ENCODE measurements at places on chromosomes 16 and 17.
A peak's percentile ranks its signal among the peaks of the same experiment; 100 is the strongest.

DNA sequence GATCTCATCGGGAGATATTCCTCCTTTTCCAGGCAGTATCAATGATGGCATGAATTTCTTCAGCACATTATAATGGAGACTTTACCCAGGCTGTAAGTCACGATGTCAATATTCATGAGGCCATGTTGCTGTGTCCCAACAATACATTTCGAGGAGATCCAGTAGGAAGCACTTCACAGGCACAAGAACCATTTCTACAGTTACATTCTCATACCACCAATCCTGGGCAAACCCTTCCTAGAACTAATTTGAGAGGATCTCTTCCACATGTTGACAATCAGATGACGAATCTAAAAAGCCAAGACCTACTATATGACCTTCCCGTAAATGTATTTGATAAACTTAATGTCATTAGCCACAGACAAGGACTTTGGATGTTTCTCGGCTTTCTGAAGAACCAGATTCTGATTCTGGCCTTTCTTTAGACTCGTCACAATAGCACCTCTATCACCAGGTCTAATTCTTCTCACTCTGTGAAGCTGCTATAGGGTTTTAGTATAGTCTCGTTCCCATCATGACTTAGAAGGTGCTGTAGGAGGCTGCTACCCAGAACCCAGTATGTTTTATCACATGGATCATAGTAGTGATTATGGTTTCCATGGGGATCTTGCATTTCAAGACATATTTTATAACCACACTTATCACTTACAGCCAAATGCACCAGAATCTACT, 40.2 kb downstream of the C16orf87 start:
- peak; percentile 9 for DNase-seq

DNA sequence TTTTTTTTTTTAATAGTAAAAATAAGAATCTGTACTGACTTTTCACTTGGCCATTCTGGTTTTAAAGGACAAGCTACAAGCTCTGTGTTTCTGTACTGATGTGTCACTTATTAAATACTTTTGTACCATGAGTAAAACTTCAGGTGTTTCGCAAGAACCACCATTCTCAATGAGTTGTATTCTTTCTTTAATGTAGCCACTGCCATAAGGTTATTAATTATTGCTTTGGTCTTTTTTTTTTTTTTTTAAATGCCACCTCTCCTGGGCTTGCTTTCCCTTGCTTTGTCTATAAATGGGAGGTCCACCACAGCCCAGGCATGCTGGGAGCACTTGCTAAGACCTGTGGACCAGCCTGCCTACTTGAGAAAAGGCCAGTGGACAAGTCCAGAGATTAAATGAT, 8.4 kb downstream of the ARL2BP start:
- peak; percentile 34 for DNase-seq

- no peak for DNase-seq
Observed at GRCh38 chr16:85528528-85529387, 84.4 kb upstream of the GSE1 start.

GRCh38 chr17:60442271-60443173, 20.2 kb downstream of the CHCT1 start:
- DNase-seq, result peak; percentile 83

GRCh38 chr17:74773871-74774286, 2.3 kb downstream of the NAT9 start:
- DNase-seq, result peak; percentile 92

- DNase-seq, result no peak
Observed at GRCh38 chr17:50262001-50262794, 12.1 kb upstream of the TMEM92 start.

- DNase-seq, result no peak
Observed at GRCh38 chr16:31094088-31094423, 541 bp downstream of the VKORC1 start.

DNA sequence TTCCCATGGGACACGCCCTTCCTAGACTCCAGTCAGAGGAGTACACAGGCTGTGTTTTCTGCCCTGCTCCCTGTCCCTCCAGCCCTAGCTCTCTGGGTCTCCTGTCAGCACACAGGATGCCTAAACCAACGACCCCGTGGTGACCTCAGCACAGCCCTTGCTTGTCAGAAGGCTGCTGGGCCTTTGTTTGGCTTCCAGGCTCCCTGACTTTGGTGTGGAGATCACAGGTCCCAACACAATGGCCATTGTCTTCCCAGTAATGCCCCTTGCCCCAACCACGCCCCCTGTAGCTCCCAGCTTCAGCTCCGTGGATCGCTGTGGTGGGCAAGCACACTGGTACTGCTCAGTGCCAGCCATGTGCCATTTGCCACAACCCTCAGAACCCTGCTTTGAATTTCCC, 15.0 kb downstream of the HNF1B start:
- DNase-seq, result peak; percentile 78

DNA sequence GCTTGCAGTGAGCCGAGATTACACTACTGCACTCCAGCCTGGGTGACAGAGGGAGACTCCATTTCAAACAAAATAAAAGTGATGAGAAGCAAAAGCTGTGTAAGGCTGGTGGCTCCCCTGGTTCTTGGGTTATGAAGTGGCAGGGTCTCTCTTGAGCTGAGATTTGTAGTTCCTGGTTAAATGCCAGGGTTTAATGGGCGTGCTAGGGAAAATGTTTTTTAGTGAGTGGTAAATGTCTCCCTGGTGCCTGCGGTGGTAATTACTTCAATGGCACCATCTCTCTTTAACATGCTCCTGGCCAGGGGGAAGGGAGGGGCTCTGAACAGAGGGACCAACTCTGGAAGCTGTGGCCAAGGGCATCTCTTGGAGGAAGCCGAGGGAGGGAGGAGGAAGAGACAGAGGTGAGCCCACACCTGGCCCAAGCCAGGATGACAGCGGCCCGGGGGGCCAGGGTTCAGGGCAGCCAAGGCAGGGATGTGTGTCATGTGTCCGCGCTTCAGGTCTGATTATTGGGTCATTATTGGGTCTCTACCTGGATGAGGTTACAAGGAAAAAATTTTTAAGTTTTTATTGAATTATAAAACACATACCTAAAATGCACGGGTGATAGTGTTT, 17.8 kb upstream of the RPL38 start:
- DNase-seq, result no peak

DNA sequence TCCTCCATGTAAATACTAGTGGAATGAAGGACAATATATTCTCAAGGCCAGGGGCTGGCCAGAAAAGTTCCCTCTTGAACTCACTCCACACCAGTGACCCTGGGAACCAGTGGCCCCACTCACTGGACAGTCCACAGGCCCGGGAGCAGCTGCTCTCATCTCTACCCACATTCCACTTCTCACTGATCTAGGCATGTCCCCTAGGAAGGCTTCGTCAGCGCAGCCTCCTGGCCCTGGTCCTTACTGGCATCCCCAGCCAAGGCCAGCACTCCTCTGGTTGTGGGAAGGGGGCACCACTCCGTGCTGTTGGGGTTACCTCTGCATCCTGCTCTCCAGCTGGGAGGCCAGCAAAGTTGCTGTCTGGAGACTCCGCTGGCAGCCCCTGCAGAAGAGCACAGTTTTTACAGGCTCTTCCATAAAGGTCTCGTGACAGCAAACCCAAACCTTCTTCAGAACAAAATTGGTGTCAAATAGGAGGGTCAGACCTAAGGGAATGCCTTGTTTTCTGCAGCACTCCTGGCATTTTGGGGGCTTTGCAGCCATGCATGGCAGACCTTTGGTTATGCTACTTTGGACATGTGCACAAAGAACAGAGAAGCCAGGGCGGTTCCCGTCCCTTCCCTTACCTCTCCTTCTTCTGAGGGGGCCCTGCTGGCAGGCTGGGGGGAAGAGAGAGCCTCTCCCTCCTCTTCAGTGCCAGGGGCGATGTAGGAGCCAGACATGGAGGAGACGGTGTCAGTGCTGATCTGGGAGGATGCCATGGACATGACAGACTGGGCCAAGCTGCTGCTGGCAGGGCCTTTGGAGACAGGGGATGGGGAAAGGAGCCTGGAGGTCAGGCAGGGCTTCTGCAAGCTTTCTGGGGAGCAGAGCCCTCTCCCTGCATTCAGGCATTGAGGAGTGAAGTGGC, 14.1 kb upstream of the FOXJ1 start:
- no peak for DNase-seq

- no peak for DNase-seq
Observed at GRCh38 chr17:82036634-82037091, 834 bp downstream of the DCXR start.

GRCh38 chr17:57776366-57776765, 31.3 kb upstream of the CCDC182 start:
- DNase-seq, result no peak

DNA sequence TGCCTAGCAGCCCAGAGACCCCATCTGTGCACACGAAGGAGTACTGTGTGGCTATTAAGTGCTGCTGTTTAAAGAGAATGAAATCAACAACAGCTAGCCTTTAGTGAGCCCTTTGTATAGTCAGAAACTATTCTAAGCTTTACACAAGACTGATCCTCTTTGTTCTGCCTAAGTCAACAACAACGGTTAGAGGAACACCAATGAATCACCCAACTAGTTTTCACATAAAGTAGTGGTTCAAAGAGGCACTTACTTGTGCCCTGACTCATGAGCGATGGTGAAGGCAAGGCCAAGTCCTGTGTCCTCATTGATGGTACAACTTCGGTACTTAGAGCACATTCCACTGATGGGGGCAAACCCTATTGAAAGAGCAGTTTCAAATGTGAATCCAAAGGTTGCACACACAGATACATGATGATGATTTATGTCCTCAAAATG, 75.8 kb downstream of the ADAMTS18 start:
- peak; percentile 96 for DNase-seq

DNA sequence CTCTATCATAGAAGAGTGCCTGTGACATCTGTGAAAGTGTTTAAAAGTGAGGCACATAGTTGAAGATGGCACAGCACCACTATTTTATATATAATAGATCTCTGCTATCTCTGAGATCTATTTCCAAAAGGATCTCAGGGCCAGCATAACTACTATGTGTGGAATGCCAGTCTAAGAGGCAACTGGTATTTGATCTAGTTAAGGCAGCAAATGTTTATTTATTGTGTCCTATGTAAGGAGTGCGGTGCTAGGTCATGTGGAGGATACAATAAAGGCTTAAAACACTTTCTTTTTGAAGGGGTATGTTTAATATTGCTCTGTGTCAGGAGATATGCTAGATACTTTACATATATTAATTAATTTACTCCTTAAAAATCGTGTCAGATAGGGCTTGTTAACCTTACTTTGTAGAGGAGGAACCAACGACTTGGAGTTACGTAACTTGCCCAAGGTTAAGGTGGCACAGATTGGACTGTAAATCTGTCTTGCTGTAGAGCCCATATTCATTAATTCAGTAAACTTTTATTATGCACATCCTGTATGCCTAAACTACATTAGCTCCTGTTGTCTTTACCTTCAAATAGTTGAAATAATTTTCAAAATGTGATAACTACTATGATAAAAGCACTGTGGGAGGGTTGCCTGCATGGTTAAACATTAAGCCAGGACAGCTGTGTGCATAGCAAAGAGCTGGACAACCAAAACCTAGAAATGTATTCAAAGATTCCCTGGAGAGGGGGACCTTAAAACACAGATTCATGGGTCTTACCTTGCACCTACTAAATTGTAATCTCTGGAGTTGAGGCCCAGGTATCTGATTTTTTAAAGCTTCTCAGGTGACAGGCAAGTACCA, 83.3 kb downstream of the NLK start:
- DNase-seq, result peak; percentile 14

DNA sequence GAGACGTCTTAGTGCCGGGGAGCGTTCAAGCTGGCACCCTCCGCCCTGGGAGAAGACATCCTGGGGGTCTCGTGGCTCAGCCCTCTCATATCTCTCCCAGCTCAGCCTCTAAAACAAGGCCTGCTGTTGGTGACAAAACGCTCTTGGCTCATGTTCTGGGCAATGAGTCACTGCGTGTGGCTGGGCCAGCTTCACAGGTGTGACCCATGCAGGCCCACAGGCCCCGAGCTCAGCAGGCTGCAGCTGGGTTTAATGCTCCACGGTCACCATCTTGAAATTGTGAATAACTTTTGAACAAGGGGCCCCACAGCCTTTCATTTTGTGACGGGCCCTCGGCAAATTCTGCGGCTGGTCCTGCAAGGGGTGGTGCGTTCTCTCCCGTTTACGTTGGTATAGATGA, 22.4 kb downstream of the GAA start:
- DNase-seq, result no peak

DNA sequence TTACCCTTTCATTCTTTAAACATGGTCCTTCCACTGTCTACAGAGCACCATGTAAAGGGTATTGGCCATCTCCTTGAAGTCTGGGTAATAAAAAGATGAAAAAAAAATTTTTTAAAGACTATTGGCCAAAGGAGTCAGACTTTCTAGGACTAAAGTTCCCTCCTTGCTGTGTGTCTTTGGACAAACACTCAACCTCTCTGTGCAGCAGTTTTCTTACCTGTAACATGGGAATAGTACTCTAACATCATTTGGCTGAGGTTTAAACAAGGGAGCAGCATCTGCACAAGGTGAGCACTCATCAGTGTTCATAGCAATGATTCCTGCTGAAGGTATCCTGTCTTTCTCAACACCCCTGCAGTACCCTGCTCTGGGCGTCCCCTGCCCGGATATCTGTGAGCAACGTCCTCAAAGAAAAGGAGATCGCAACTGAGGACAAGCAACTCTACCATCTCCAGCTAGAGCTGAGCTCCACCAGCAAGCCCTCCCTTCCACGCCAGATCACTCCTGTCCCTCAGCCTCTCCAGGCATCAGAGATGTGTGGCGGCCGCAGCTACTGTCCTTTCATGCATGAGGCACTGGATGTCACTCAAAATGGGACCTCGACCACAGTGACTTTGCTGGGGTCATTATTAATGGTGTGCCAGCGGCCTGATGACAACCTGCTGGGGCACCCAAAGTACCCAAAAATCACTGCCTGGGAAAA, 29.5 kb upstream of the RPH3AL start:
- DNase-seq, result no peak

GRCh38 chr16:26139884-26140283, 448.1 kb downstream of the HS3ST4 start:
- no peak for DNase-seq

- no peak for DNase-seq
Observed at GRCh38 chr16:9095656-9096397, 4.4 kb downstream of the HAPSTR1 start.

- DNase-seq, result no peak
Observed at GRCh38 chr16:85978976-85979375, 80.0 kb downstream of the IRF8 start.

- no peak for DNase-seq
Observed at GRCh38 chr17:51188271-51188833, 22.1 kb downstream of the NME2 start.

GRCh38 chr17:75965468-75965867, 13.5 kb downstream of the ACOX1 start:
- DNase-seq, result no peak

- DNase-seq, result no peak
Observed at GRCh38 chr17:28097901-28098300, 55.4 kb downstream of the NLK start.

All from HepG2 (cell line).